ENCODE measurements at places on chromosomes 4 and X.
A peak's percentile ranks its signal among the peaks of the same experiment; 100 is the strongest.

DNA sequence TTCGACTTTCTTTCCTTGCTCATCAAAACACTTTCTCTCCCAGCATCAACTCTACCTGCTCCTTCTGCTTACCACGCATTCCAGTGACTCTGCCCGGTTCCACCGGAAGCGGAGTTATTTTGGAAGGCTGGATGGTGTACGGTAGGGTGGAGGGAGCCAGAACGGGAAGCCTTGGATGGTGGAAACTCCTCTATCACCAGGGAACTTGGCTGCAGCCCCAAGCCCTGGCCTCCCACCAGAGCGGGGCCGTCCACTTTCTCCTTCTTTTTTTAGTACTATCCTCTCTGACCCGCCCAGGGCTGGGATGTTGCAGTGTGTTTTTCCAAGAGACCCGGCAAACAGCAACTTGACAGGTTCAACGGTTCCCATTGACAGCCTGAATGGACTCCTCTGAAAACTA is 27.6 kb downstream of the ADGRG2 start:
- no peak for DNase-seq

DNA sequence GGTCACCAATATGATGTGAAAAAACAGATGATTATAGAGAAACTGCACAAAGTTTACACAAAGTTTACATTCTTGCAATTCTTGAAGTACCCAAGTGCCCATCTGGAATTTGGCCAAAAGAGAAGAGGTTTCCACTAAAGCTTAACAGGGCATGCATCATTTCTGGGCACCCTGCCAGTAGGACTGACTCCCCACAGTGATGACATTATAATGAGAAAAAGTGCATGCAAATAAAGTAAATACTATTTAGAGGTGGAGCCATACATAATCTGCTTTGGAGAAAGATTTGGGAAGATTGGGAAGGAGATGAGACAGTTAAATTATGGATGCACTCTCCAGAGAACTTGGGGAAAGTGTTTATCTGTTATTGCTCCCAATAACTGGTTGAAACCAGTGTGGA is 93.7 kb upstream of the TRPC3 start:
- peak; percentile 70 for DNase-seq

- DNase-seq: no peak
These were observed 68.7 kb upstream of the ENPP6 start for GRCh38 chr4:184286358-184286757.

- no peak for DNase-seq
These were observed 20.1 kb downstream of the LYAR start for GRCh38 chr4:4269856-4270255.

- DNase-seq: peak; percentile 16
These were observed 333.9 kb upstream of the FSTL5 start for GRCh38 chr4:162497564-162498167.

- DNase-seq: no peak
These were observed 19.4 kb downstream of the FAM9C start for GRCh38 chrX:13024986-13025385.

DNA sequence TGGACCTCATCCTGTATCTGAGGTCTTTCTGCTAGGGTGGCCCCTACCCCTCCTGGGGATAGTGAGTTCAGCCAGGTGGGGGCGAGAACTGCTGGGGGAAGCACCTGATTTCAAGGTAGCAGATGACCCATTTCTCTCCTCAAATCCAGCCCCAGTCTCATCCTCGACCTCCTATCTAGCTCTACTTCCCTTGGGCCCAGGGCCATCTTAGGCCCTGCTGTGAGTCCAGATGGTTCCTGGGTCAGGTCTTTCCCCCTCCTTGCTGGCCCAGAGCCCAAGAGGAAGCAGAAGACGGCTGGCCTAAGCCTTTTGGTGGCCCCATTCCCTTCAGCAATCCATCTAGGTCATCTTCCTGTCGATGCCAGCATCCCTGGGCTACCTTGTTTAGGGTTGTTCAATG is 3.3 kb downstream of the CDK16 start:
- no peak for DNase-seq

DNA sequence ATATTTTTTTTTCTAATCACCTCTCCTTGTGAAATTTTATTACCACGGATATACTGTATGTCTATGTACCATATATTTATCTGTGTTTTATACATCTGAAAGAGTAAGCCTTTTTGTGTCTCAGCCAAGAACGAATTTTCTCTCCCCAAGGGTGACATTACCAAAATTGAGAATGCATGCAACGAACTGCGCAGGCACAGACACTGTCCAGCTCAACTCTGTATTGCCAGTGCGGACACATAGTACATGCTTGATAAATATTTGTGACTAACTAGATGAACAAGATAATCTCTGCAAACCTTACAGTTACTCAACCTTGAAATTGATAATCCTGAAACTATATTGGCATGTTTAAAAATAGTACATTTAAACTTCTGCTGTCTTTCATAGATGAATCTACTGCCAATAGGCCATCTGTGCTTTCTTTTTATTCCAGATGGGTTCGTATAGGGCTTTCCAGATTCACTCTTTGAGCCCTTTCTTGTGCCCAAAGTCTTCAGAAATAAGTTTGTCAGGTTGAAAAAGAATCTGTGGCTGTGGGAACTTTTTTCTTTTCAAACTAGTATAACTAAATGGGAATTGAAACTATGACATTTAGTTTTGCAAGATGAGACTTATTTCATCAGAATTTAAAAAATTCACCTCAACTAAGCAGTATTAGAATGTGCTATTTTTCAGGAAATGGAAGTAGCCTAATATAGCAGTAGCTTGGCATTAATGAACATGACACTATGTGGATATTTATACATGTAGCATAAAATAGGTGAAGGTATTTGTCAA is 38.9 kb downstream of the DTHD1 start:
- DNase-seq: no peak

- DNase-seq: no peak
These were observed 979.3 kb downstream of the GLUD2 start for GRCh38 chrX:122026665-122027064.

DNA sequence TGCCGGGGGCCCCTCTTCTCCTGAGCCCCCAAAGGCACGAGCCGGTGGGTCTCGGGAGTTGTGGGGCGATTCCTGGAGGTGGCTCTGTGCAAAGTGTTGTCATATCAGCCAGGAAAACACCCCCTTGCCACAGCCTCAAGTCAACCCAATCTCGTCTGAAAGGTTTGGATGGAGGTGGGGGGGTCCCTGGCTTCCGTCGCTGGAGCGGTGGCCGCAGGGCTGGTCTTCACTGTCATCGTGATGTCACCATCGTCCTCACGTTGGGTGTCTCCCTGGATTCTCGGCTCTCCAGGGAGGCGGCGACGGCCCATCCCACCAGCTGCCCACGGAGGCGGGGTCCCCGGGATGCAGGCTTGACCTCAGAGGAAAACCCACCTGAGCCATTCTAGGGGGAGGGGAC is 38.3 kb upstream of the PPP2R3B start:
- DNase-seq: no peak

- no peak for DNase-seq
These were observed 33.3 kb upstream of the MAML3 start for GRCh38 chr4:140187316-140187695.

DNA sequence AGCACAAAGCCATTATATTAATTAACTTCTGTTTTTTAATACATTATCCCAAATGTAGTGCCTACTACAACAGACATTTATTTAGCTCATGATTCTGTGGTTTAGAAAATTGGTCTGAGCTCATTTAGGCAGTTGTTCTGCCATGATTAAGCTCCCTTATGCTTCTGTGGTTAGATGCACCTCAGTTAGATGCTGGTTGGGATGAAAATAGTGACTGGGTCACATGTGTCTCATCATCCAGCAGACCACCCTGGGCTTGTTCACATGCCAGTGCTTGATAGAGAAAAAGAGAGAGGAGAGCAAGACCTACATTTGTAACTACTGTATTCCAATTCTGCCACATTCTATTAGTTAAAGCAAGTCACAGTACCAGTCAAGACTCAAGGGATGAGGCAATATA is 376.4 kb upstream of the GNPDA2 start:
- no peak for DNase-seq

DNA sequence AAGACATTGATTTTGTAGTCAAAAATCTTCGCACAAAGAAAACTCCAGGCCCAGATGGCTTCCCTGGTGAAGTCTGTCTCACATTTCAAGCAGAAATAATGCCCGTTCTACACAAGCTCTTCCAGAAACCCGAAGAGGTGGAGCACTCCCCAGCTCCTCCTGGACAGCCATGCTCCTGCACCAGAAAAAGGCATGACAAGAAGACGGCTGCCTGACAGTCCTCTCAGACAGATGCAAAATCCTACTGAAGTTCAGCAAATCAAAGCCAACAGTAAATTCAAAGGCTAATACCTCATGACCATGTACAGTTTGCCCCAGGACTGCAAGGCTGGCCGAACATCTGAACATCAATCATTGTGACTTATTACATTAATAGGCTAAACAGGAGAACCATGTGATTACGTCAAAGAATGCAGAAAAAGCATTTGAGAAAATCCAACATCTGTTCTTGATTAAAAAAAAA is 30.8 kb upstream of the MXD4 start:
- DNase-seq: no peak

- DNase-seq: peak; percentile 78
These were observed 100.1 kb downstream of the REPS2 start for GRCh38 chrX:17046478-17047097.

GRCh38 chr4:139319571-139319970 is 17.3 kb upstream of the NDUFC1 start:
- peak; percentile 47 for DNase-seq

GRCh38 chr4:54289316-54289715 is 60.2 kb downstream of the PDGFRA start:
- DNase-seq: no peak

DNA sequence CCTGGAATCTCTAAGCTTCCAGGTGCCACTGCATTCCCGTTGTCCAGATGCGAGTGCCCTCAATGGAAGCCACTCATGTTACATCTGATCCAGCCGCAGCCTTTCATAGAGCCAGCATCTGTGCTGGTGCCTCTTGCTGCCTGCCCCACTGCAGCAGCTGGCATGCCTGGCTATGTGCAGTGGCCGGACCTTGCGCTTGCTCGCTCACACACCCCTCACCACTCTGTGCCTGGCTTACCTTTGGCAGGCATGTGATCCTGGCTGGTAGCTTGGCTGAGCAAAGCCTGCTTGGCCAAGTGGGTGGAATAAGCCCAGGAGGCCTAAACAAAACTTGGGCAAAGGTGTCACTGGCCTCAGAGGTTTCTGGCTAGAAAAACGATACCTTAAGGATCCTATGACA is 59.5 kb upstream of the CDKN2AIP start:
- no peak for DNase-seq

GRCh38 chr4:147289181-147289580 is 191.7 kb upstream of the EDNRA start:
- DNase-seq: no peak

GRCh38 chr4:120051253-120051652 is 15.4 kb downstream of the MAD2L1 start:
- no peak for DNase-seq

GRCh38 chr4:38634047-38634759 is 29.8 kb upstream of the KLF3 start:
- DNase-seq: no peak

GRCh38 chr4:3786196-3786869 is 20.1 kb downstream of the ADRA2C start:
- DNase-seq: peak; percentile 25

- peak; percentile 45 for DNase-seq
These were observed 2.2 kb upstream of the CFI start for GRCh38 chr4:109803924-109804571.

- DNase-seq: no peak
These were observed 1.2 kb upstream of the SOWAHB start for GRCh38 chr4:76898949-76899645.

DNA sequence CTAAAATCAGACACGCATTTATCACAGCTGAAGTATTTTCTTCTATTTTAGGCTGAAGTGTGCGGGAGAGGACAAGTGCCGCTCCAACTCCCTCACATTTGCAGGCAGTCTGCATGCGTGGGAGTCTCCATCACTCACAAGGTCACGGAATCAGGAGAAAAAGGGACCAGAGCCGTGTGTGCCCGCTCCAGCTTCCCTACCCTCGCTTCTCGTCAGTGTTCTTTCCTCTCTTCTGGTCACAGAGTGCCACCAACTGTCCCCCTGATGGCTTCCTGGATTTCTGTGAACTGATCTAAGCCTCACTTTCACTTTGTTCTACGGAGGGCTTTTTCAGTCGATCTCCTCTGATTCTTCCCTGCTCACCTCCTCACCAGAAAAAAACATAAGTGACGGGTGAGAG is 407.4 kb upstream of the AADAT start:
- DNase-seq: peak; percentile 7

DNA sequence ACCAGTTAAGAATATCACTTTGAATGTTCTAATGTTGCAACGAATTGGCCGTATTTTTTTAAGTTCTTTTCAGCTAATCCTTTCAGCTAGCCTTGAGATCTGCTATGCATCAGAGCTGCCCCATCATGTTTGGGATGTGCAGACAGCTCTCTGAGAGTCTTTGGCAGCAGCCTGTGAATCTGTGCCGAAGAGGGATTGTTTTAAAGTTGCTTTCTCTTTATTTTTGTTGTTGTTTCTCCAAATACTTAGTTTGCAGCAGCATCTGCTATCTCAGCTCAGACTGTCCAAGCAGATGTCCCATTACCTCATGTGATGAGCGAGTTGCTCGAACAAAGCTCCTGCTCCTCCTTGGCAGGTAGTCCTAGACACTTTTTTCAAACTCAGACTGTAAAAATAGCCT is 1002.5 kb upstream of the INTU start:
- DNase-seq: no peak

DNA sequence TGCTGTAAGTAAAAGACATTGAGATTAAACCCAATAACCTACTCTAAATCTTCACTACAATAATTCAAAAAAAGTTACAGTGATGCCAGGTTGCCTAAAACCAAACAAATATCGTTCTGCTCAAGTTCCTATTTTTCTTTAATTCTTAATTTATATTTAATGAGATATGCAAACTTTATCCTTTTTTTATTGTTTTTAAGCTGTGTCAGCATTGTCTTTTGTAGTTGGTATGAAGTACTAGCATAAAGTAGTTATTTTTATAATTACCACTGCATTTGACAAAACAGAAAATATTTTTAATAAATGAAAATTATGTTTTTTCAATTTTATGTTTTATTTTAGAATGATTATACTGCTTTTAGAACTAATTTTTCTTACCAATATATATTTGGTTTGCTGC is 1431.1 kb upstream of the PCDH7 start:
- no peak for DNase-seq

- no peak for DNase-seq
These were observed 12.5 kb downstream of the MOB1B start for GRCh38 chr4:70914631-70915030.

DNA sequence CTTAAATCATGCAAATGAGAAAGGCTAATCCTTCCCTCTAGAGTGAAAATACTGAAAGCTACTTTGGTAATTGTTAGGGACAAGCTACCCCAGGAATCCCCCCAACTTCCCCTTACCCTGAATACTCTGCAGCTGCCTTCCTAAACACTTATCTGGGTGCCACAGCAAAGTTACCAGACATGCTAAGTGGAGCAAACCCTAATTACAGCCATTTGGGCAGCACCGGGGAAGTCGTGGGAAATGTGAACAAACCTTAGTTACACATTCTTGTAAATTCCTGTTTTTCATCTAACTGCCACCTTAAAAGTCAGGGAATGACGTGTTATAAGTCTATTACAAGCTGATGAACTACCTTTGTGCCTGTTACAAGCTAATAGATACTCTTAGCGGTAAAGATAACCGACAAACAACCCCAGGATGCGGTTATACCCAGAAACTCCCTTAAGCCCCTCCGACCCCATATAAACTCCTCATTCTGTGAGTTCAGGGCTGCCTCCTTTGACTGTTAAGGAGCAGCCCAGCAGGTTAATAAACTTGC is 66.0 kb upstream of the PLAC8 start:
- DNase-seq: no peak

Measured in RPMI8226 (cell line).